Glutamatergic neuron (in vitro differentiated cells): ENCODE measurements at places on chromosomes 16 and 17. TPM values are rescaled to one million over a fixed set of nuclear protein-coding genes. Genes with fewer than 3 reads are reported as not detected.
A peak's percentile ranks its signal among the peaks of the same experiment; 100 is the strongest.

- no peak overlapping the region for H3K4me3 ChIP-seq
- H3K27me3 ChIP-seq: no peaks in the 10 kb centered on the region
- DNase-seq: no peak
- H3K27ac ChIP-seq: no peak overlapping the region
These were observed 129.2 kb upstream of the TOM1L1 start for GRCh38 chr17:54771409-54771915.

DNA sequence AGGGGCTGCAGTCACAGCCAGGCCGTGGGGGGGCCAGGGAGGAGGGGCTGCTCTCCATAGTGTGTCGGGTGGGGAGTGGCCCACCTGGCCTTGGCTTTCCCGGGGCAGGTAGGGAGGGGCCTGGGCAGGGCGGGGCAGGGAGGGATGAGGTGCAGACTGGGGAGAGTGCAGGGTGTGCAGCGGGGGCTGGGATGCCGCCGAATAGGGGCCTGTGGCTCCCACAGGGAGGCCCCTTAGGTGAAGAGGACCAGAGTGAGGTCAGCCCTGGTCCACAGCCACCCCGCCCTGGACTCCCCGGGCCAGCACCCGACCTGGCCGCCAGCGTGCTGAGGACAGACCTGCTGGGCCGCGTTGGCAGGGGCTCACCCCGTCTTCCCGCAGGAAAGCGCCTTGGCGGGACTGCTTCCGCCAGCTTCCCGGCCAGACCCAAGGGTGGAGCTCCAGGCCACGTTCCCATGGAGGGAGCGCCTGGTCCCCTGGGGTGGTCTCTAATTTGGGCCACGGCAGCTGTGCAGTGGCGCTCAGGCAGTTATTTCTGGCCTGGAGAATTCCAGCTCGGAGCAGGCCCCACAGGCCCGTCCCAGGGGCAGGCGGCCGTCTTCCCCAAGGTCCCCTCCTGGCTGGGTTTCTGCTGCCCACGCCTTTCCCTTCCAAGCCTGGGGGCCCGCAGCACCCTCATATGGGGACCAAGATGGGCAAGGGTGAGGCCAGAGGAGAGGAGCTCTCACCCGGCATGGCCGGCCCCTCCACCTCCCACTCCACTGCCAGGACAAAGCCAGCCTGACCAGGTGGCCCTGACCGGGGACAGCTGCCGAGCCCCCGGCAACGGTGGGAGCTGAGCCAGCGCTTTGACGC lies 27.9 kb downstream of the CACNA1H start:
- peaks cover 5% of the 10 kb centered on the region for H3K27me3 ChIP-seq

Gene GAS2L2
- 0.27 TPM for total RNA-seq

Gene CHST4
- not detected for total RNA-seq

Gene OR1A1
- total RNA-seq: not detected

GRCh38 chr16:28182801-28183200 lies 29.0 kb downstream of the XPO6 start:
- no peaks in the 10 kb centered on the region for H3K27me3 ChIP-seq
- H3K4me3 ChIP-seq: no peak overlapping the region
- H3K27ac ChIP-seq: no peak overlapping the region

Gene NDRG4
- total RNA-seq: 677 TPM

GRCh38 chr17:74883241-74883745 lies 10.1 kb downstream of the FADS6 start:
- H3K27ac ChIP-seq: no peak overlapping the region
- peaks cover 7% of the 10 kb centered on the region for H3K27me3 ChIP-seq
- no peaks in the 10 kb centered on the region for H3K4me1 ChIP-seq
- H3K4me3 ChIP-seq: no peak overlapping the region

DNA sequence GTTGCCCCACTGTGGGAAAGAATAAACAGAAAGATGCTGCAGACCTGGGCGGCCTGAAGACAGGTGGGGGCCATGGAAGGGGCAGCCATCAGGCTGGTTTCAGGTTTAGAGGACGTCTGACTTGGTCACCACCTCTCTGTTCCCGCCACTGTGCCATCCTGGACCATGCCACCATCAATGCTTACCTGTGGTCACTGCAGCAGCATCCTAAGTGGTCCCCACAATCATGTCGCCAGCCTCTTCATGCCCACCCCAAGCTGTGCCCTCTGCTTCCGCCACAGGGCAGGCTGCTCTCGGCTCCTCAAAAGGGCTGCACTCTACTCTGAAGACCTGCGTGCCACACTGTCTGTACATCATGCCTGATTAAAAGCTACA lies 10.4 kb downstream of the SMIM5 start:
- H3K4me3 ChIP-seq: no peak overlapping the region
- H3K27me3 ChIP-seq: peaks cover 2% of the 10 kb centered on the region
- no peak overlapping the region for H3K27ac ChIP-seq
- no peaks in the 10 kb centered on the region for H3K36me3 ChIP-seq
- no peaks in the 10 kb centered on the region for H3K4me1 ChIP-seq

Gene SHISA9
- 96.6 TPM for total RNA-seq

Gene CDH11
- total RNA-seq: 2.6 TPM

Gene TBL3
- total RNA-seq: 26.8 TPM

Gene MAPK8IP3
- 281 TPM for total RNA-seq

Gene ZACN
- total RNA-seq: 1.9 TPM

- no peaks in the 10 kb centered on the region for H3K36me3 ChIP-seq
- DNase-seq: no peak
- H3K27ac ChIP-seq: peak overlapping the region; percentile 77
These were observed 74.7 kb upstream of the SDK2 start for GRCh38 chr17:73718912-73719311.

DNA sequence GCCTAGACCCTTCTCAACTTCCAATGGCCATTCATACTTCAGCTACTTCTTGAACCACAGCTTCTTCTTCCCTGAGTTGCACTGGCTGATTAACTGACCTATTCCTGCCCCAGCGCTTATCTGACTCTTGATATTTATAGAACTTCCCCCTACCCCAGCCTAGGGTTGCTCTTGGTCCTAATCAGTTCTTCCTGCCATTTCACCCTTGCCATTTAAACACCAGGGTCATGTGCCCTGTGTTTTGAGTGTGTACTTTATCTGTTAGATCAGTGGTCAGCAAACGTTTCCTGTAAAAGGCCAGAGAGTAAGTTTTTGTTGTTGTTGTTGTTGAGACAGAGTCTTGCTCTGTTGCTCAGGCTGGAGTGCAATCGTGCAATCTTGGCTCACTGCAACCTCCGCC lies 82.4 kb upstream of the COX10 start:
- H3K27ac ChIP-seq: no peak overlapping the region
- DNase-seq: no peak
- peaks cover 3% of the 10 kb centered on the region for H3K4me1 ChIP-seq
- H3K36me3 ChIP-seq: peaks cover 4% of the 10 kb centered on the region
- no peak overlapping the region for H3K4me3 ChIP-seq

Gene SULT1A2
- total RNA-seq: not detected

GRCh38 chr16:74446866-74447265 lies 25.6 kb upstream of the CLEC18B start:
- H3K4me3 ChIP-seq: no peak overlapping the region
- H3K4me1 ChIP-seq: no peaks in the 10 kb centered on the region
- peaks cover 4% of the 10 kb centered on the region for H3K36me3 ChIP-seq
- DNase-seq: no peak
- H3K27ac ChIP-seq: no peak overlapping the region

- H3K36me3 ChIP-seq: no peaks in the 10 kb centered on the region
- peaks cover 7% of the 10 kb centered on the region for H3K27me3 ChIP-seq
- no peak for DNase-seq
- H3K27ac ChIP-seq: no peak overlapping the region
- no peak overlapping the region for H3K4me3 ChIP-seq
These were observed 7.8 kb downstream of the GALK1 start for GRCh38 chr17:75757086-75757681.

DNA sequence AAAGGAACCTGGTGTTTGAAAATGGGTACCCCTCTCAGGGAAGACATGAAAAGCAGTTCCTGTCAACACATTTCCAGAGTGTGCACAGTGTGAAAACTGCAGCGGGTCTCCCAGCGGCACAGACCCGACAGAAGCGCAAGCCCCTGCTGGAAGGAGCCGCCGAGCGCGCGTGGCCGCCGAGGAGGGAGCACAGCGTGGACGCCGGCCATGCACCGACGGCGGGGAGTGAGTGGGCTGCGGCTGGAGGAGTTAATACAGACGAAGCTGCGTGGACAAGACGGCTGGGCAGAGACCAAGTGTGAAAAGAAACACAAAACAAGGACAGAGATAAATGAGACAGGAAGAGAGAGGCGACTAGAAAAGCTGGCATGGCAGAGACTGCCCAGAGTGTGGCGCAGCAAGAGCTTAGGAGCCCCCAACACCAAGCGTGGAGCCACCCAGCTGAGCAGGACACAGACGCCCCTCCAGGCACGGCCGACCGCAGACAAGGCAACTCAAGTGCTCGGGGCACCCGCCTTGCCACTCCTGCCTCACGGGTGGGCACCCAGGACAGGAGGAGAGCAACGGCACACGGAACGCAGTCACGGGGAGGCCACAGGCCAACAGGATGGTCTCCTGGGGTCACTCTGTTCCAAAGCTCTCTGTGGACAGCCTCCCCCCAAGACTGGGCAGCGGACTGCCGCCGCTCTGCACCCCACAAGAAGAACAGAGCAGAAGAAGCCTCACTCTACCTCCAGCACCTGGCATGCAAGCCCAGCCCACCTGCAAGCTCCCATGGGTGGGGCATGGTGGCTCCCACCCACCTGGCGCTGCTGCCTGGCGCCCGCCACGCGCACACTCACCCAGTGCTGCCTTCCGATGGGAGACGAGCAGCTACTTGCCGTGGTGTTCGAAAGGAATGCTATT lies 16.5 kb downstream of the SLC16A3 start:
- H3K36me3 ChIP-seq: peaks cover 11% of the 10 kb centered on the region
- no peak overlapping the region for H3K27ac ChIP-seq
- no peak overlapping the region for H3K4me3 ChIP-seq
- H3K27me3 ChIP-seq: peaks cover 16% of the 10 kb centered on the region
